ENCODE measurements at places on chromosomes 7 and 10.

DNA sequence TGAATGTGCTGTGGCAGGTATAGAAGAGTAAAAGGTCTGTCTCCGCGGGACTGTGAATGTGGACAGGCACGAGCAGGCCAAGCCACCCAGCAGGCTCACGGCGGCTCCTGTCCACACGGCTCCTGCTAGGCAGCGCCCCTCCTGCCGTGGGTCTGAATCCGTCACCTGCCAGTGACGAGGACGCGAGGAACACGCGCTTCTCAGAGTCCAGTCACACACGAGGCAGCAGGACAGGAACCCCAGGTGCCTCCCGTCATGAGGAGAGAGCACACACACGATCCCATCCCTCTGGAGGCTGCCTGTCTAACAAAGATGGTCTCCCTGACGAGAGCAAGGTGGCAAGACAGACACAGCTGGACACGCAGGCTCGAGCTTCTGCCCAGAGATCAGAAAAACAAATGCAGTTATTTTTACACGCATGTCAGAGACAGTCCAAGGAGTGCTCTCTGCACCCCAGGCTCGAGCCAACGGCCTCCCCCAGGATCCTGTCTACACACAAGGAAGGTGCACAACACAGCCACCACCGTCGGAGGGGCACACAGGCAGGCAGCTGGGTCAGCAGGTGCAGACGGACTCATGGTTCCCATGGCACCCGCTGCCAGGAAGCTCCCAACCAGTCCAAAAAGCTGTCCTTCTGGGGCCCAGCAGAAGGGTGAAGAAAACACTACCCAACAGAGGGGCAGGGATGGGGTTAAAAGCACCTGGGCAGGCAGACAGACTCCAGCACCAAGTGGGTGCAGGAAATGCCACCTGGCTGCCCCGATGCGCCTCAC, 103.2 kb downstream of the MAD1L1 start:
- no peak for DNase-seq

DNA sequence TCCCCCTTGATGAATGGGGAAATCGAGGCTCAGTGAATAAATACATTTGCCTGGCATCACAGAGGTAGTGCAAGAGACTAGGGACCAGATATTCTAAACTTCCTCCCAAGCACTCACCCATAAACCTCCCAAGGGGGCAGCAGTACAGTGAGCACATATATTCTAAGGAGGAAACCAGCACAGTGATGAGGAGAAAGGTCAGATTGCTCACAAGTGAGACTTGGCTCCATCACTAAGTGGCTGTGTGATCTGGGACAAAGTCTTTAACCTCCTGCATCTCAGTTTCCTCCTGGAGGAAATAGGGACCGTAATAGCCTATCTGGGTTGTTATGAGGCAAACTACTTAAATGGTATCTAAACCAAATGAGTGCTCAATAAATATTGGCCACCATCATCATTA, 4.3 kb downstream of the PLXNA4 start:
- no peak for DNase-seq

- DNase-seq: no peak
These were observed 108.7 kb upstream of the PPP2R2D start for GRCh38 chr10:131792011-131792651.

DNA sequence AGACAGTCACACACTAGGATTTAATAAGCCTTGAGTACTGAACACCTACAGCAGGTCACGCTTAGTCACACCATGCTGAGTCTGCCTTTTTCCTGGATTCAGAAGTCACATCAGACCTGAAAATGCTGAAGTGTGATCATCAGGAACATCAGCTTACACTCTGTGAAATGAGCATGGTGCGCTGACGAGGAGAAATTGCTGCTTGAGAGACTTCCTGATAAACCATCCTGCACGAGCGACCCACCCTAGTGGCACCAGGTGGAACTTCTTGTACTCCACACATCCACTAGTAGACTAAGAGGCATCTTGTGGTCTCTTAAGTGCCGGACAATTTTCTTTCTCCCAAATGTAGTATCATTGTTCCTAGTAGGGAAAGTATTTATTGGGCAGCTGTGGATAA, 51.8 kb upstream of the MRLN start:
- no peak for DNase-seq

- no peak for DNase-seq
These were observed 79.4 kb upstream of the CYP2C9 start for GRCh38 chr10:94859086-94859485.

DNA sequence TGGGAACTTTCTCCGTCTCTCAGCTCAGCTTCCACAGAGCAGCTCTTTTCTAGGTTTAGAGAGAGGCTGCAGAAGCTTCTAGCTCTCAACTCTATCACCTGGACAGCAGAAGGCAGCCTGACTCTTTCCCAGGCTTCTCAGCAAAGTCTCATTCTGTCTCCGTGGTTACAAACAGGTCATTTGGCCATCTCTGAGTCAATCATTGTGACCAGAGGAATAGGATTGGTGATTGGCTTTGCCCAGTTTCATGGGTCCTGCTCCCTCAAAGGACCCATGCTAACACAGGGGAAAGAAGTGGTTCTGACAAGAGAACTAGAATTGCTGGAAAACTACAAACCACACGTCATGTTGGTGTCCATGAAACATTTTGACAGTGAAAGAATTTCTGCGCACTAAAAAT, 43.6 kb downstream of the PRR15 start:
- DNase-seq: no peak

DNA sequence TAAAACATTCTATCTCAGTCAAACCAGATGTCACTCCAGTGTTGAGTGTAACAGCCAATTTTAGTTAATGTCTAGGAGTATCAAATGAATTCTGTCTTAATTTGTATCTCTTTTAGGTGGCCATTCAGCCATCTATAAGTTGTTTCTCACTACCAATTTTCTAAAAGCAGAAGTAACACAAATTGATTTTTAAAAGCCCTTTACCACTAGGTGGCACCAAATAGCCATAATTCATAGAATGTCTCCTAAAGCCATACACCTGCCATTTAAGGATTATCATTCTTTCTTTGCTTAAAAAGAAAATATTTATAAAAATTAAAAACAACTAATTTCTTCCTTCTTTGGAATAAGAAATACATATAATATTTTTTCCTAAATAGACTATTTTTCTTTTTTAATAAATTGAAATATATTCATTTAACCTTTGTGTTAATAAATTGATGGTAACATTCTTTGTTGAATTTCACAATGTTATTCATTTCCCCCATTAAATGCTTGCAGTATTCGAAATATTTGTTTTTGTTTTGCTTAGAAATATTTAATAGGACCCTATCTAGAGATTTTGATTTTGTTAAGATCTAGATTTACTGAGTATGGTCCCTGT, 107.8 kb upstream of the PPP1R3A start:
- peak; percentile 77 for DNase-seq

- DNase-seq: peak; percentile 55
These were observed 27.1 kb downstream of the ABCB4 start for GRCh38 chr7:87448388-87448787.

DNA sequence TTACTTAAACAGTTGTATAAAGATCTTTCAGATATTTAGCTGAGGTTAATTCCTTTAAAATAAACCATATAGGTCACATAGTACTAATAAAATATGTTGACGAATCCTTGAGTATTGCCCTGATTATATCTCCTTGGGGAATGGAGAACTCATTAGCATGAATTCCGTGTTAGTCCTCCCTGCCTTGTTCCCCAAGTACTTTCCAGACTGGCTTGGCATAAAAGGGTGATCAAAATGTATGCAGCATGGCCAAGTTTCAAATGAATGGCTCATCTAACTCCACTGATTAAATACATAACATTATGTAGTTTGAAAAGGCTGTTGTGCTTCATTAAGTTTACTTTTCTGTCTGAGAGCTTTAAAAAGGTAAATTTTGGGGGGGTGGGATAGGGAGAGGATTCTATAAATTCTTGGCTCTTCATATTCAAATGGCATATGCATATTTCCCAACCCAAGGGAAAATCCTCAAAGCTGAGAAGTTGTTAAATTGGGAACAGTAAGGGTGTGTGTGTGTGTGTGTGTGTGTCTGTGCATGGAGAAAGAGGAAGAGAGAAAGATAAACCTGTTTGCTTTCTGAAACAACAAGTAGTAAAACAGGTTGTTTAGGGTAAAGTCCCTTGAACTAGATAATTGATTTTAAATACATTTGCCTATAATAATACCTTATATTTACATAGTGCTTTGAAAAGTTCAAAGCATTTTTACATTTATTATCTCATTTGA, 4.8 kb upstream of the ADD3 start:
- peak; percentile 21 for DNase-seq

- DNase-seq: no peak
These were observed 100.7 kb upstream of the CSTF2T start for GRCh38 chr10:51800121-51800520.

DNA sequence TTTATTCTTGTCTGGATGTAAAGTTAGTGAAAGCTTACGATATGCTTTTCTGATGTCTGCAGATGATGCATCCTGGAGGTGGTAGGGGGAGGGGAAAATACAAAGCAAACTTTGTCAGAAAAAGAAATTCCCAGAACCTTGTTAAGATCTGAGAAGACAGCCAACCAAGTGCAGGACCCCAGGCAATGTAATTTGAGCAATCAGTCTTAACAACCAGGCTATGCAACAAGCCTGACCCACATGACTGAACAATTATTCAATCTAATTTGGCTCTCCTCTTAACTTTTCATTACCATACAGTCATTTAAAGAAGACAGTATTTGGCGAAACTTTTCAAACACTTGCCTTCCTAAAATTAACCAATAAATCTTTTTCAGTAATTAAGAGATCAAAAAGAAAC, 74.5 kb downstream of the DNAJC1 start:
- no peak for DNase-seq

DNA sequence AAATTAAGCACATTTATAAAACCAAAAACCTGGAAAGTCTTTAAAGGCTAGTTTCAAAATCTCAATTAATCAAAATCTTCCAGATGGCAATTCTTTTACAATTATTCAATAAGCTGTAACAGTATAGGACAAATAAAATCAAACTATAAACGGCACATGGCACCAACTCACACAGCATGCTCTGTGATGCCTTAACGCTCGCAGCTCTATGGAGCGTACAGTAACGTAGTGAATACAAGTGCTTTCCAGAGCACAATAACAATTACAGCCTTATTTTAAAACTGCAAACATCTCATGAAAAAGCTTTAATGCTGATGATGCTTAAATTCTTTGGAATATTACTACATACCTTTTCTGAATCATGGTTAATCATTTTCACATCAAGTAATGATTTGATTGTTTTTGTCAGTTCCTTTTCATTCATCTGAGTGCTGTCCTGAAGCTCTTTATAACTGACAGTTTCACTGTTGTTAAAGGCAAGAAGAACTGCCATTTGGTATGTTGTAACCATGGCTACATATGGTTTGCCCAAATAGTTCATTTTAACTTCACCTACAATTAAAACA, 74.2 kb downstream of the CUL2 start:
- DNase-seq: no peak

- no peak for DNase-seq
These were observed 3.3 kb downstream of the CRYGN start for GRCh38 chr7:151436446-151437158.

GRCh38 chr10:77105761-77106221, 531.8 kb downstream of the KCNMA1 start:
- DNase-seq: no peak

GRCh38 chr10:81918766-81919165, 43.8 kb downstream of the NRG3 start:
- no peak for DNase-seq

GRCh38 chr7:141184532-141185190, 110.8 kb downstream of the TMEM178B start:
- no peak for DNase-seq

DNA sequence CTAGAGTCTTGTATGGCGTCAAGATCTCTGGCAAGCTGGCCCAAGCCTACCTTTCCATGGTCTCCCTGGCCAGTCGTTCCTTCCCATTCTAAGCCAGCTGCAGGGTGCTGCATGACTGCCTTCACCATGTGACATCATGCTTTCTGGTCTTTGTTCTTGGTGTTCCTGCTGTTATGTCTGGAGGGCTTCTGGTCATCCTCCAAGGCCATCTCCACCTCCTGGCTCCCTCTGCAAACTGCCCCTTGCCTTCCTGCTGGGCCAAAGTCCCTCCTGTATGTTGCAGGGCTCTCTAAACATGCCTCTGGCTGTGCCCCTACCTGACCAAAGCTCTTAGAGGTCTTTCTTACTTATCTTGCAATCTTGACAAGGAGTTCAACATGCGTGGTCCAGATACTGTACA, 44.4 kb upstream of the SHH start:
- no peak for DNase-seq

- DNase-seq: peak; percentile 92
These were observed 51.9 kb upstream of the CHST15 start for GRCh38 chr10:124145109-124145870.

- DNase-seq: no peak
These were observed 76.4 kb downstream of the OAT start for GRCh38 chr10:124342136-124342820.

DNA sequence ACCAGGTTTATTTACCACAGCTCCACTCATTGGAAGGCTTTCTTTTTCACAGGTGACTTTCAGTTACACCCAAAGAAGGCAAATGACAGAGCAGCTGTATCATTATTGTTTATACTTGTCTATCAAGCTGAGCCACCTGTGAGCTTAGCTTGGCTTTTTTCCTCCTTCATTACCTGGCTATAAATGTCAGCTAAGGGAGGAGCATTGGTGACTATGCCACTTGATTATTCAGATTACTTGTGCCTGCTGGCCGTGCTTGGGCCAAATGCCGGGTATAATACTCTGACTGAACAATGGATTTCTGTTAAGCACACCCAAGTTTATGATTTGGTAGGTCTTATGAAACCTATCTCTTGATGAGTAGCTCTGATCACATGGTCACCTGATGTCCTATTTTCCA, 9.9 kb upstream of the GNAT3 start:
- DNase-seq: no peak

DNA sequence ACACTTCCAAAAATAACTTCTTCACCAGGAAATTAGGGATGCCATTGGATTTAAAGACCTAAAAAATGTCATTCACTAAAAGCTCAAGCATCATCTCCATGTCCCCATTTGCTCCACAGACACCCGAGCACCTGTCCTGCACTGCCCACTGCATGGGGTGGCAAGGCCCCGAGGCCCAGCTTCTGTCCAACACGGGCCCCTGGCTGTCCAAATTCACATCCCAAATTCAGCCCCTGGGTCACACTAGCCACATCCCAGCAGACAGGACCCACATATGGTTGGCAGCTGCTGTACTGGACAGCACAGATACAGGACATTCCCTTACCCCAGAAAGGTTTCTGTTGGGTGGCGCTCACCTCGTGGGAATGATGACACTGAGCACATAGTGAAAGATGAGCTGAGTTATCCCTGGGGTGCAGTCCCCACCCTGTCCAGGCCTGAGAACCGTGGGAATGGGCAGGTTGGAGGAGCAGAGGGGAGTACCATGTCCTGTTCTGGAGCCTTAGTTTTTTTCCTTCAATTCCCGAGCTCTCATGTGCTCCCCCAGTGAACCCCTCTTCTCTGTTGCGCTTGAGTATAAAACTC, 55.3 kb downstream of the CSGALNACT2 start:
- no peak for DNase-seq

GRCh38 chr10:31075434-31075833, 43.8 kb upstream of the ZNF438 start:
- DNase-seq: no peak

- DNase-seq: peak; percentile 64
These were observed 3.8 kb downstream of the RTKN2 start for GRCh38 chr10:62264702-62265436.

Data from MV-4-11 (cell line).